ENCODE measurements at places on chromosomes 2 and 18.

GRCh38 chr2:62784341-62784740, 78.8 kb downstream of the EHBP1 start:
- DNase-seq, result no peak

GRCh38 chr18:3345452-3345851, 83.5 kb downstream of the MYL12B start:
- no peak for DNase-seq

DNA sequence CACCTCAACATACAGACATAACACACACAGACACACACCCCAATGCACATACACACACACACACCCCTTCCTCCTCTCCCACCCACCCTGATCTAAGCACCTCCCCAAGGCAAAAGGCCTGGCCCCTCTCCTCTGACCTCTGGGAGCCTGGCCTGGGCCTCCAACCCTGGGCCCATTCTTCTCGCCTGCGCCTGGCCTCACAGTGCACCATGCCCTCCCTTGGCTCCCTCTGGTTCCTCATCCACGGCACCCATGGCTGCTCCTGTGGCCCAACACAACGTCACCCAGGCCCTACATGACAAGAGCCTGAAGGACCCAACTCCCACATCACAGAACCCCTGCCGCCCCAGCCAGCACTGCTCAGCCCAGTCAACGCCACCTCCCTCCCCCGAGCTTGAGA, 281.3 kb downstream of the CELF4 start:
- DNase-seq, result no peak

GRCh38 chr18:11991021-11991795, 9.9 kb downstream of the IMPA2 start:
- no peak for DNase-seq

- DNase-seq, result no peak
Observed at GRCh38 chr2:127235082-127235702, 15.1 kb upstream of the CYP27C1 start.

- no peak for DNase-seq
Observed at GRCh38 chr2:209648714-209649113, 122.9 kb upstream of the UNC80 start.

DNA sequence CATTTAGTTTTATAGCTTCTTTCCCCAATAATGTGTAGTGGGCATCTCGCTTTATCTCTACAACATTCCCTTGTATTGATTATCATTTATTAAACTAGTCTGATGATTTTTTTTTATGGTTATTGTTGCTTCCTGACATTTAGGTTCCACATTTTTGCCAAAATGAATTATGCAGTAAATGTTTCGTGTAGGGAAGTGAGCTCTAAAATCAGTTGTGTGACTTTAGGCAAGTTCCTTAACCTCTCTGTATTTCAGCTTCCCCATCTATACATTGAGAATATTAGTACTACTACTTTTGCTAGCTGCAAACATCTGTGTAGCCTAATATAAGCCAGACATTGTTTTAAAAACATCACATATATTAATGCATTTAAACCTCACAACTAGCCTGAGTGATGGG, 22.9 kb downstream of the SOCS6 start:
- DNase-seq, result no peak

DNA sequence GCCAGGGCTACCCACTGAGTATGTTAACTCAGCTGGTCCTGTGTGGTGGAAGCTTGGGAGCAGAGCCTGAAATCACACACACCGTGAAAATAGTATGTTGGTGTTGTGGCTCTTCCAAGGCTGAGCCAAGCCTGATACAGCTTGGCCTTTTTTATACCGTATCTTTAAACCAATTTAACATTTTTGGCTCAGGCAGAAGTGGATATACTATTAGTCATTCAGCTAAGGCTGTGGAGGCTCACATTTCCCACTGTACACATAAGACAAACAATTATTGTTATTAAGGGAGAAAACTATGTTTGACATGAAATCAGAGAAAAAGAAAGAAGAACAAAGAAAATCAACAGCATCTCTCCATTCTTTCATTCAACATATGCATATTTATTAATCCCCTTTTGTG, 159.0 kb downstream of the BCL11A start:
- DNase-seq, result no peak

- DNase-seq, result no peak
Observed at GRCh38 chr2:99819766-99820165, 322.6 kb downstream of the AFF3 start.

DNA sequence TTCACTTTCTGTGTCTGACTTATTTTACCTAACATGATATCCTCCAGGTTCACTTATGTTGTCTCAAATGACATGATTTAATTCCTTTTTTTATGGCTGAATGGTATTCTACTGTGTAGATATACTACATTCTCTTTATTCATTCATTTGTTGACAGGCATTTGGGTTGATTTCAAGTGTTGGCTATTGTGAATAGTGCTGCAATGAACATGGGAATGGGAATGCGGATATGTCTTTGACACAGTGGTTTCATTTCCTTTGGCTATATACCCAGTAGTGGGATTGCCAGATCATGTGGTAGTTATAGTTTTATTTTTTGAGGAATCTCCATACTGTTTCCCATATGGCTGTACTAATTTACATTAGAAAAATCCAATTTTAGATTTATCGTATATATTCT, 195.4 kb upstream of the KLHL14 start:
- DNase-seq, result no peak

DNA sequence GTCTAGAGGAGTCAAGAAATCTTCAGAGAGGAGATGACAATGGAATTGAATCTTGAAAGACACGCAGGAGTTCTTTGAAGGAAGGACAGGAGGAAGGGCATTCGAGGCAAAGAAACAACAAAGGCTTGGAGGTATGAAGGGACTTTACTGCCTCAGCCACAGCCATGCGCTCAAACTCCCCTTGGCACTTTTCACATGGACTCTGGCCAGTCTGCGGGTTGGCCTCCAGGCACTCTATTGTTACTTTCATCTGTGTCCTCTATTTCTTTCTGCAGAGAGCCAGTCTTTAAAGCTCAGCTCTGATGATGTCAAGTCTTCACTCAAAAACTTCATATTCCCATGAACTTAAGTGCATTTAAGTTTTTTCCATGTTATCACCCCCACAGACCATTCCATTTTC, 95.4 kb downstream of the ZAP70 start:
- DNase-seq, result no peak

DNA sequence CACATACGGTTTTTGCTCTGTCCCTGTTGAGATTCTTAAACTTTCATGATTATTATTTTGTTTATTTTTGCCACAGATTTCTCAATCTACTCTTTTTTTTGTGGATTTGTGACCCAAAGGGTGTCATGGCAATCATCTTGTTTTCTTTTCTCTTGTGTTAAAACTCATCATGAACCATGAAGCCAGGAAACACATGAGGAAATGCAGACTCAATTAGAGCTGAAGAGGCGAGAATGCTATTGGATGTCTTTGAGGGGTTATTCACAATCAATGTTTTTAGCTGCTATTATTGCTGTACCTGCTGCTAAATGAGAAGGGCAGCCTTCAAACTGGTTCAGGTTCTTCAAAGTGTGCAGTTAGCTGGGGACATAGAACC, 99.5 kb upstream of the MMADHC start:
- no peak for DNase-seq

DNA sequence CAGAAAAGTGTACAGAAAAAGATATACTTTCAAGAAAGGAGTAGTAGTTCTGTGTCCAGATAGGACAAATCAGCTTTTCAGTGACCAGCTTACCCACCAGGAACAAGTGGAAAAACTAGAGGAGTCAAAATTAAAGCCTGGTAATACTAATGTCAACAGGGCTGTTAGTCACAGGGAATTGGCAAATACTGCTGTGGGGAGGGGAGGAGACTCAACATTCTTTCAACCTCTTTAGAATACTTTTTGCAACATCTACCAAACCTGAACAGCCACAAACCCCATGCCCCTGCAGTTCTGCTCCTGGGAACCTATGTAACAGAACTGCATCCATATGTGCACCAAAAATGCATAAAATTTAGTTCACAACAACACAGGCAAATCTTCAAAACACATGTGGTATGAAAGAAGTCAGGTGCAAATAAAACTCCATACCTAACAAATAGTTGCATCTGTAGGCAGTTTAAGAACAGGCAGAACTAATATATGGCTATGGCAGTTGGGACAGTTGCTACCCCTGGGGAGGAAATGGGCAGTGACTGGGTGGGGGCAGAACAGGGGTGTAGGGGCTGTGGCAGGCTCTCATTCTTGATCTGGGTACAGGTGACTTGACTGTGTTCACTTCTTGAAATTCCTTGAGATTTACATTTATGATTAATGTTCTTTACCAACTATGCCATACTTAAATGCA, 9.7 kb downstream of the CMPK2 start:
- DNase-seq, result no peak

GRCh38 chr2:237875256-237876060, 16.0 kb downstream of the RAMP1 start:
- no peak for DNase-seq

- DNase-seq, result no peak
Observed at GRCh38 chr2:241673797-241674725, 12.6 kb downstream of the DTYMK start.

GRCh38 chr2:119710281-119710680, 31.3 kb downstream of the TMEM177 start:
- DNase-seq, result no peak

DNA sequence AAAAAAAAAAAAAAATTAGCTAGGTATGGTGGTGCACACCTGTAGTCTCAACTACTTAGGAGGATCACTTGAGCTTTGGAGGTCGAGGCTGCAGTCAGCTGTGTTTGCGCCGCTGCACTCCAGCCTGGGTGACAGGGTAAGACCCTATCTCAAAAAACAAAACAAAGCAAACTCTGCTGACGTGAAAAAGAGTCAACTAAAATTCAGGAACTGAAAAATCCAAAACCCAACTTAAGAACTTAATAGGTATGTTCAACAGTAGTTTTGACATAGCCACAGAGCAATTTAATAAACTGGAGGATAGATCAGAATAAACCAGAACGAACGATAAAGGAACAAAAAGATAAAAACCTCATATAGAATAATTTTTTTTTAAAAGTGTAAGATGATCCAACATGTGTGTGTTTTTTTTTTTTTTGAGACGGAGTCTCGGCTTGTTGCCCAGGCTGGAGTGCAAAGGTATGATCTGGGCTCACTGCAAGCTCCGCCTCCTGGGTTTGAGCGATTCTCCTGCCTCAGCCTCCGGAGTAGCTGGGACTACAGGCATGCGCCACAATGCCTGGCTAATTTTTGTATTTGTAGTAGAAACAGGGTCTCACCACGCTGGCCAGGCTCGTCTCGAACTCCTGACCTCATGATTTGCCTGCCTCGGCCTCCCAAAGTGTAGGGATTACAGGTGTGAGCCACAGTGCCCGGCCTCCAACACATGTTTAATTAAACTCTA, 4.3 kb upstream of the ZNF236 start:
- no peak for DNase-seq

- no peak for DNase-seq
Observed at GRCh38 chr2:236694146-236694888, 124.7 kb downstream of the ACKR3 start.

- no peak for DNase-seq
Observed at GRCh38 chr18:5909125-5909524, 13.8 kb upstream of the TMEM200C start.

DNA sequence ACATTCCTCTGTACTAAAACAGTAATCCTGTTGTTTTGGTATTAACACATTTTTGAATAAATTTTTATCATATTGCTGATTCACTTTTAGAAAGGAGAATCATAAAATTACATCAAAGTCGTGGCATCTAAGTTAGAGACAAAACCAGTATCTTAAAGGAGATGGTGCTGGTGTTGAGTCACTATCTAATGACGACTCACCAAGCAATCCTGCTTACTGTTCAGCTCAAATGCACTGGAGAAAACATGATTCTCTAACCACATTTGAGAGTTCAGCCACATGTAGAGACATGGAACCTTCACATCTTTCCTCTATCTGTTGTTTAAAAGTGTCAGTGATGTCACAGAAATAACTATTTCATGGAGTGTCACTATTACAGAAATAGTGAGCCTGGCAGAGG, 473.8 kb downstream of the TGIF1 start:
- no peak for DNase-seq

DNA sequence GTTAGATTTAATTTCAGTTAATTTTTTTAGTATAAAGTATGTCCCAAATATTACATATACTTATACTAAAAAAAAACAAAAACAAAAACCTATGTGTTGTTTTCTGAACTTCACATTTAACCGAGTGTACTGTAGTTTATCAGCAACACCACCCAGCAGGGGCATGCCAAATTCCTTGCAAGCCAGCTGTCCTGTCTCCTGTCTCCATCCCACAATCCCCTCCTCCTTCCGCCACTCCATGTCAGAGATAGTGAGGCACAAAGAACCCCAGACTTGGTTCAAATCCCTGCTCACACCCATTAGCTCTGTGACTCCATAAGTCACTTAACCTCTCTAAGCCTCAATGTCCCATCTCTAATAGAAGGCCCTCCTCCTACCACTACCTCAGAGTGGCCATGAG, 9.4 kb downstream of the CHST10 start:
- DNase-seq, result no peak

DNA sequence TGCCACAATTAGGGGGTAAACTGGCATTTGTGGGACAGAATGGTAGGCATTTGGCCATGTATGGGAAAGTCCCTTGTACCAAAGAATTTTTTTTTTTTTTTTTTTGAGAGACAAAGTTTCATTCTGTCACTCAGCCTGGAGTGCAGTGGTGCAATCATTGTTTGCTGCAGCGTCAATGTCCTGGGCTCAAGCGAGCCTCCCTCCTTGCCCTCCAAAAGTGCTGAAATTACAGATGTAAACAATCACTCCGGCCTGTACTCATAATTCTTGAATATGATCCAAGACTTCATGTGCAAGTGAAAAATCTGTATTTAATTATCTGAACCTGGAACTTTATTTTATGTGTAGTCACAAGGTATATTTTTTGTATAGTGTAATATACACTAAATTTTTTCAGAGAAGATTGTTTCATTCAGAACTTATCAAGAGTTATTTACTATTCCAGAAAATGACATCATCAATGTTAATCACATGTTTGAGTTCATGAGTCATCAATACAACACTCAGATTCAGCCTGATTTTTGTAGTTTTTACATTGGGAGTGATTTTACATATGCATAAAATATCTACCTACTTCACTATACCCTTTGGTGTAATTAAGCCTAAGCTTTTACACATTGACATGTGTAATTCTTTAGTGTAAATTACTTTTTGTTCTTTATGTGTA, 138.7 kb upstream of the L3MBTL4 start:
- DNase-seq, result no peak
